ENCODE measurements at places on chromosomes 11 and 22.

DNA sequence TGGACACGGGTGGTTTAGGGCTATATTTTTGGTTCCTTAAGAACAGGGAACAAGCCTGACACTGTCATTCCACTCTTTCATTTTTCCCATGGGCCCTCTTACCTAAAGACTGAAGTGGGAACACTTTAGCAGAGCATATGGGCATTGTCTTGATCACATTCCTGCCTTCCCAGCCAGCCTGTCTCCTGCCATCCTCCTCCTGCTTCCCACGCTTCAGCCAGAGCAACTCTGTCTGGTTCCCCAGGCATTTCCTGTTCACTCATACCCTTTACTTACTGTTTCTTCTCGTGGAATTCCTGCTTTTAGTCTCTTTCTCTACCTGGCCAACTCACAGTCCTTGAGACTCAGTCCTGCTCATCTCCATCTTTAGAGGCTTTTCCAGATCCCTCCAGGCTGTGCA lies 22.8 kb downstream of the MRPL16 start:
- DNase-seq, result peak; percentile 50

DNA sequence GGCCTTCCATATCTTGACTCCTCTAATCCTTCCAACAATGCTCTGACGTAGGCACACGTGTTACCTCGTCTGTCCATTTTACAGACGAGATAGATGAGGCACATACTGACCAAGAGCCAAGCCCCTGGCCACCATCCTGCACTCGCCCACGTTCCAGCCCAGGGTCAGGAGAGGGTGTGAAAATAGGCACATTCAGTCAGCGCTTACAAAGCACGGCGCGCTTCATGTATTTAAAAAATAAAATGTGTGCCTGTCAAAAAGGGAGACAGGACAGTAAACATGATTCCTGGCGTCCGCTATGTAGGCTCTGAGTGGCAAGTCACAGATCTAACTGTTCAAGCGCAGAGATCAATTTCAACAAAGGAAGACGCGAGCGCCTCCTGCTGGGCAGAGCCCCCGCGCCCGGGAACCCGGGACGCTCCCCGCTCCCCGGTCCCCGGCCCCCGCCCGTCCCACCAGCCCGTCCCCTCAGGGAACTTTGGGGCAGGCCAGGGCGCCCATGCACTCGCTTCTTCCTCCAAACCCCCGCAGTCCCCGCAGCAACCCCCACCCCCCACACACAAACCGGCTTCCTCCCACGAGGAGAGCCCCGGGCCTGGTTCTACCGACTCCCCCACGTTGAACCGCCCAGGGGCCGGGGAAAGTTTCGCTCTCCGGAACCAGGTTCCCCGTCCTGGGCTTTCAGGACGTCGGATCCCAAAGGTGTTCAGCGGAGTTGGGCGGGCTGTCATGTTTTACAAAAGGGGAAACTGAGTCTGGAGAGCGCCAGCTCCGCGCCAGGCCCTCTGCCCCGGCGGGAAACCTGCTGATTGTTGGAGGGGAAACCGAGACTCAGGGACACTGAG lies 10.4 kb upstream of the C1QTNF6 start:
- no peak for DNase-seq

- no peak for DNase-seq
Measured at GRCh38 chr22:37559901-37560607, at the start of gene CDC42EP1. Gene CDC42EP1 (plus strand): TSS chr22:37560480. CDS start chr22:37566350, 5,870 bp downstream.

- no peak for DNase-seq
Measured at GRCh38 chr22:41300661-41301060, 664 bp upstream of the ZC3H7B start.

DNA sequence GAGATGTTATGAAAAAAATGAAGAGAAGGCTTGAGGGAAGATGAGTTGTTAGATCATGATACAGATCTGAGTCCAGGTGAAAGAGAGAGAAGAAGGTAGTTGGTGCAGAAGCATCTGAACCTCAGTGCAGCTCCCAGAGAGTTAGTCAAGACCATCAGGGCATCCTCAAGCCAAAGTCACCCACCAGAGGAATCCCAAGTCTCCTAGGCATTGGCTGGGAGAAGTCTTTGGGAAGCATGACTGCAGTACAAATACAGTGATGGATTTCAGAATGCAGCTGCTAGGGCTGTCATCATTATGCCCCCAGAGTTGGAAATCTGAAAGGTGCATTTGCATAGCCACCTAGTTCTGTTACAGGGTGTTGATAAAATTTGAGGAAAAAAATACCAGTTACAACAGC lies 59.7 kb upstream of the GALNT18 start:
- DNase-seq, result no peak

DNA sequence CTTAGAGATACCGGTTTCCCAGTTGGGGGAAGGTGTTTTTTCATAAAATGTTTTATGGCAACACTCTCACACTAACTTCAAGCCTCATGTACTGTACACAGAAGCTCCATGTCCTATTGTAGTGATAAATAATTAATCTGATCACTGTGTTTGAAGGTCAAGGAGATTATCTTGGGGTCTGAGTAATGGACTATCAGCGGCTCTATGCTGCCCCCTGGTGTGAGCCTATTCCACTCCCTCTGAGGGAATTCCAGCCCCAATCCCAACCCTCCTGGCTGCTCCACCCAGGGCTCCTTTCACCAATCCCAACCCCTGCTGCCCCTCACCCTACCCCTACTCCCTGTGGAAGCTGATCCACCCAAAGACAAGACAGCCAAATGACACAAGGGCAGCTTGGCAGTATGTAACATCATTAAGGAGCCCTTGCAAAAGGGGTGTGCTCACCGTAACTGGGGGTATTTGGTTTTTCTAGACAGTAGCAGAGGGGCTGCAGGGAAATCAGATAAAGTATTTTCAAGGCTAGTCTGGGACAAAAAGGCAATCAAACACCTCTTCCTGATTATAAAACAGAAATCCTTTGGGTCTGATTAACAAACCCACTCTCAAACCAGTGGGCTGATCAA lies 22.3 kb downstream of the HPS4 start:
- DNase-seq, result no peak

DNA sequence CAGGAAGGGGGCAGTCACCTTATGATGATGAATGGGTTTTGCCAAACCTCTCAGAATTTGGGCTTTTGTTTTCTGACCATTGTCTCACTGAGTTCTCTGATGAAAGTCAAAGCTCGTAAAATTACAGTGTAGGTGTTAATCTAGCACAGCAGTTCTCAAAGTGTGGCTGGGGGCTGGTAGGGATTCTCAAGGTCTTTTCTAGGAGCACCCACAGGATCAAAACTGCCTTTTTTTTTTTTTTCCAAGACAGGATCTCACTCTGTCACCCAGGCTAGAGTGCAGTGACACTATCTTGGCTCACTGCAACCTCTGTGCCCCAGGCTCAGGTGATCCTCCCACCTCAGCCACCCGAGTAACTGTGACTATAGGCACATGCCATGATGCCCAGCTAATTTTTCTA lies 66.1 kb downstream of the C22orf31 start:
- no peak for DNase-seq

DNA sequence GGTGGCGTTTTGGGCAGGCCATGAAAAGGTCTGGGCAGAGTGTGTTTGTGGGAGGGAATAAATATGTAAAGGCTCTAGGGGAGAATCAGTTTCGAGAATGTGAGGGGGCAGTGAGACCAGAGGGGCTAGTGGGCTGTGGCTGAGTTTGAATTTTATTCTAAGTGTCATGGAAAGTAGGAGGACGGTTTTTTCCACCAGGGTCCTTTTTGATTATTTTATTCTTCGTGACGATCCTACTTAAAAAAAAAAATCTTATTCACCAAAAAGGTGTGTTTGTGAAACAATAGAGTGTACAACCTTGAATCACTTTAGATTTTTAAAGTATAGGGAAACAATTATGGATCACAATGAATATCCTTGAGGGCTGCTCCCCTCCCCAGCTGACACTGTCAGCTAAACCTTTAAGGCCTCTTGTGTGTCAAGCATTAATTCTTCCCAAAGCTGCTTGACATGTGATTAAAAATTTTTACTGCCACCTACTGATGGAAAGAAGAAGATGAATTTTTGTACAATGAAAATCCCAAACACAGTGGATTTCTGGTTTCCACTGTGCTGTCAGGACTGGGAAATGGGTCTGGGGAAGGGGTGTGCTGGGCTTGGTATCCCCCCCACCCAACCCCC lies 107.5 kb upstream of the OR4B1 start:
- no peak for DNase-seq

- no peak for DNase-seq
Measured at GRCh38 chr11:116388146-116388545, 384.6 kb downstream of the BUD13 start.

DNA sequence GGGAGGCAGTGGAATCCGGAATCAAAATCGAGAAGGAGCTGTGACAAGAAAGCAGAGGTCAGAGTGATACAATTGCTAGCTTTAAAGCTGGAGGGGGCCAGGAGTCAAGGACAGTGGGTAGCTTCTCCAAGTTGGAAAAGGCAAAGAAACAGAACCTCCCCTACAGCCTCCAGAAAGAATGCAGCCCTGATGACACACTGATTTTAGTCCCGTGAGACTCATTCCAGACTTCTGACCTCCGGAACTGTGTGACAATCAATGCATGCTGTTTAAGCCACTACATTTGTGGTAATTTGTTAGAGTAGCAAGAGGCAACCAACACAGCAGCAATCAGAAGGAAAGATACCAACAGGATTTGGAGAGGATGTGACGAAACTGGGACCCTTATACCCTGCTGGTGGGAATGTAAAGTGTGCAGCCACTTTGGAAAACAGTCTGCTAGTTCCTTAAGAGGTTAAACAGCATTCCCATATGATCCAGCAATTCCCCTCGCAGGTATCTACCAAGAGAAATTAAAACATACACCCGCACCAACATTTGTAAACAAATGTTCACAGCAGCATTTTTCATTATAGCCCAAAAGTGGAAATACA lies 66.7 kb downstream of the DSCAML1 start:
- DNase-seq, result no peak

- DNase-seq, result no peak
Measured at GRCh38 chr11:64581057-64581523, 9.9 kb upstream of the SLC22A12 start.

GRCh38 chr11:88164806-88165585 lies 10.2 kb downstream of the RAB38 start:
- no peak for DNase-seq

DNA sequence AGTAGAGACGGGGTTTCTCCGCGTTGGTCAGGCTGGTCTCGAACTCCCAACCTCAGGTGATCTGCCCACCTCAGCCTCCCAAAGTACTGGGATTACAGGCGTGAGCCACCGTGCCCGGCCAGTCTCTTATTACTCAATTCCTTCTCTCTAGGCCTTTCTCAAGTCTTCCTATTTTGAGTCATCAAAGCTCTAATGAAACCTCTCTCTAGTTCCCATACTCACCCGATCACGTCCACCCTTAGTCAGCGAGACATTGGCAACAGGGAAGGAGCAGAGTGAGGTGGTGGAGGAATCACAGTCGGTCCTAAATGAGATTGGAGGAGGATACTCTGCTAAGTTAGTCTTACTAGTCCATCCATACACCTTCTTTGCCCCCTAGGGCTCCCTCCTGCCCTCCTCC lies 5.0 kb downstream of the BSCL2 start:
- no peak for DNase-seq

DNA sequence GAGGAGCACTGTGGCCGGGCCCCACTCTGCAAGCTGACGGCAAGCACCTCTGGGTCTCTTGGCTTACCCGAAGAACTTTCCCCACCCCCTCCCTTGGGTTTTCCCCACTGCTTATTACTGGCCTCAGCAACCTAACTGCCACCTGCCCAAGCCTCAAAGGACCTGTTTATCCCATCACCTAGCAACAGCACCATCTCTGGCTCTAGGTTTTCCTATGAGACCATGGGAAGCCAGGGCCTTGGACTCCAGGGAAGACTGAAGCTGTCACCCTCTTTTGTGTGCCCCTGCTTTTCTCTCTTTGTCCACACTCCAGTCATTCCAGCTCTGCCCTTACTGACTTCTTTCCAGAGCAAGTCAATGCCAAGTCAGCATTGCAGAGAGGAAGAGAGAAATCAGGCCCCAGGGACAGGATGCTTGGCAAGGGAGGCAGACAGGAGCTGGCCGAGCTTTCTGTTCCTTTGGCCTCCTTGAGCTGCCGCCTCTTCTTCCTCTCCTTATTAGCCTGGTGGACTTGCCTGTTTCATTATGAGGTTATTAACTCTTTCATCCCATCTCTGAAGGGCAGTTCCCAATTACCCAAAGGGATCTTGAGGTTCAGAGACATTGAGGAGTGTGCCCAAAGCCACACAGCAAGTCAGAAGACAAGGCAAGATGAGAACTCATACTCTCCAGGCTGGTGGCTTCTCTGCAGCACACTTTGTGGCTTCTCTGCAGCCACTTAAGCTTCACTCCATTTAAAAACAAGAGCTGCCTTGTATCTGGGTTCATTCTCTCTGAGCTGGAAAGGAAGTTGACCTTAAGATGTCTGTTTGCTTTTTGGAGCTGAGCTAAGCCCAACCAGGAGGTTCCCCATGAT lies at the start of gene SMIM35:
Gene SMIM35 (minus strand): TSS at position 51 of the 856 bp plus-strand sequence. CDS start 206 bp downstream, outside the sequence.
- no peak for DNase-seq

- peak; percentile 51 for DNase-seq
Measured at GRCh38 chr11:116882386-116882785, 45.0 kb upstream of the APOA1 start.

GRCh38 chr11:120339394-120339890 lies 3.2 kb downstream of the ARHGEF12 start:
- DNase-seq, result no peak

GRCh38 chr22:50581950-50582492 lies 628 bp downstream of the CHKB start:
- no peak for DNase-seq

- no peak for DNase-seq
Measured at GRCh38 chr11:1541474-1542204, 30.4 kb downstream of the DUSP8 start.

GRCh38 chr11:68828957-68829356 lies 12.8 kb downstream of the CPT1A start:
- no peak for DNase-seq

DNA sequence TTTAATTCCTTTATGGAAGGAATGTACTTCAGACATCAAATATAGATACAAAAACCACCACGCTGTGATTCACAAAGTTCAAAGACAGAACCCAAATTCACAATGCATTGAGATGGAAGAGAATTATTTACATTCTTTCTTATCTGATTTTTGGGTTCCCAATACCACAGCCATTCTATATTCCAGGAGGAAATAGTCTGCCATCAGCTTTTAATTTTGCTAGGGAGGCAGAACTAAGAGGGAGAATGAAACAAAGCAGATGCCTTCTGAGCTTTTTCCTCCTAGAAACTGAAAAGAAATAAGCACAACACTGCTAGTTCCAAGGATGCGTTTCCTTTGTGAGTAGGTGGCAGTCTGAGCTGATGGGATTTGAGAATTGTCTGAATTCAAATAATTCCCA lies 283.0 kb upstream of the NARS2 start:
- DNase-seq, result no peak

DNA sequence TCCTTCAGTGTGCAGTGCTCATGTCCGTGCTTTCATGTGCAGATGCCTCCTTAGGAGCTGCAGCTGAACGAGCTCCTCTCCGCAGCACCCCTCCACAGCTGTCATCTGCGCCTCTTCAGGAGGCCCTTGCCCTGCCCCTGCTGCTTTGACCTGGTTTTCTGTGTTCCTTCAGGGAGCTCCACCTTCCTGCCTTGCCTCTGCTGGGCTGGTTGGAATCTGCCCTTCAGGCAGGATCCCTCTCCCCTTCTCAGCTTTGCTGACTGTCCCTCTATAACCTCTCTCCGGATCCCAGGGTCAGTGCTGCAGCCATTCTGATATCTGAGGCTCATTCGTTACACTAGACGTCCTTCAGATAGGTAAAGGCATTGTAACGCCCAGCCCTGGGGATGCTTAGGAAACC lies 67.9 kb downstream of the SCN3B start:
- no peak for DNase-seq

- no peak for DNase-seq
Measured at GRCh38 chr22:33335611-33336279, 277.6 kb upstream of the SYN3 start.
